CD4-positive, alpha-beta T cell treated with Interleukin-17A for 4 hours (primary cell): ENCODE measurements at places on chromosomes 3 and 15.

DNA sequence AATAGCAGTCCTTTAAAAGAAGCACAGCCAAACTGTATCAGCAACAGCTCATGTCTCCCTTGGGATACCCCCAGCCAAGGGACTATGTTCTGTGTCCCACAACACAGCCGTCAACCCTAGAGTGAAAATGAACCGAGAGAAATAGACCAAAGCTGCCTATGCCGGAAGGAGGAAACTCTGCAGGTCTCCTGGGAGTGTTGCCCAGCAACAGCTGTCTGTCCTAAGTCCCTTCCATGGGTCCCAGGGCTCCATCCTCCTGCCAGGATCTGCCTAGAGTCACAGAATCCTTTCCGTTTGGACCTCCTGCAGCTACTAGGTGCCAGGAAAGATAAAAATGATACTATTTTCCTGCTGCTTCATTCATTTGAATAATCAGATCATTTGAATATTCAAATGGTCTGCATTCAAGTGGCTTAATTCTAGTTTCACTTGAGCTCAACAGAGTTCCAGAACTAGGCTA is 53.1 kb downstream of the TRANK1 start:
- DNase-seq = no peak

DNA sequence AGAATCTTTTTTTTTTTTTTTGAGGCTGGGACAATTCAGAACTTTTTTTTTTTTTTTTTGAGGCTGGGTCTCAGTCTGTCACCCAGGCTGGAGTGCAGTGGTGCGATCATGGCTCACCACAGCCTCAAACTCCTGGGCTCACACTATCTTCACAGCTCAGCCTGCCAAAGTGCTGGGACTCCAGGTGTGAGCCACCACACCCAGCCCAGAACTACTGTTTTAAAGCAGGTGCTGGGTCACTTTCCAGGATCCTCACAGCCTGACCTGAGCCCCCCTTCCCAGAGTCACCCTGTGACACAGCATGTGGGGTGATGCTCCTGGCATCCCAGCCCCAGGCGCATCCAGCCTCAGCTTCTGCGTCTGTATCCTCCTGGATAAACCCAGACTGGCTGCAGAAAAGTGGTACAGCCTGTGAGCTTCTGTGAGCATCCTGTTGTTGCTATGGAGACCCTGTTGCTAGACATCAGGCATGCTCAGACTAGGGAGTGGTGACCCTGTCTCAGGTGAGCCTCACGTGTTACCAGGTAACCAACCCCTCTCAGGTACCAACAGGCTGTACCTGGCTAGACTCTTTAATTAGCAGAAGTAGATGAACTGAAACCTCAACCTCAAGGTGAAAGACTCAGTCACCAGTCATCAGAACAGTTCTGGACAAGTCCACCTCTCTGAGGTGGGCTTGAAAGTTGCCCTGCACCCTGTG is 15.0 kb downstream of the KLF13 start:
- no peak for DNase-seq

GRCh38 chr3:157445857-157446256 is 9.2 kb downstream of the PTX3 start:
- no peak for DNase-seq

DNA sequence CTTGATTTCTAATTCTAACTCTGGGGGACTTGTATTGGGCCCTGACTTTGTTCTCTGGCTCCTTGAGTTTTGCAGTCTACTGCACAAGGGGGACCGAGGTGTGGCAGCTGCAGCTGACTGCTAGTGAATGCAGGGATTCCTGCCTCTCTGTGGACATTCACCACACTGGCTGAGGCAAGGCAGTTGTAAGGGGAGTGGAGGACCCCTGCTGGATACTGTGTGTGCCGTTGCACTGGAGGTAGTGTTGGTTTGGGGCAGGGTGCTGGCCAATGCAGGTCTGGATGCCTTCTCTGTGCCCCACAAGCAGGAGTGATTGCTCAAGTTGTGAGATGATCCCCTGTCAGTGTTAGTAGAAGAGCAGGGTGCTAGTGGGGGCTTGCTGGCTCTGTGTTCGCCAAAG is 626.1 kb downstream of the SQOR start:
- DNase-seq = no peak

GRCh38 chr3:101142160-101142559 is 148.9 kb upstream of the ABI3BP start:
- no peak for DNase-seq

GRCh38 chr3:37945807-37946530 is 44.6 kb upstream of the VILL start:
- no peak for DNase-seq

DNA sequence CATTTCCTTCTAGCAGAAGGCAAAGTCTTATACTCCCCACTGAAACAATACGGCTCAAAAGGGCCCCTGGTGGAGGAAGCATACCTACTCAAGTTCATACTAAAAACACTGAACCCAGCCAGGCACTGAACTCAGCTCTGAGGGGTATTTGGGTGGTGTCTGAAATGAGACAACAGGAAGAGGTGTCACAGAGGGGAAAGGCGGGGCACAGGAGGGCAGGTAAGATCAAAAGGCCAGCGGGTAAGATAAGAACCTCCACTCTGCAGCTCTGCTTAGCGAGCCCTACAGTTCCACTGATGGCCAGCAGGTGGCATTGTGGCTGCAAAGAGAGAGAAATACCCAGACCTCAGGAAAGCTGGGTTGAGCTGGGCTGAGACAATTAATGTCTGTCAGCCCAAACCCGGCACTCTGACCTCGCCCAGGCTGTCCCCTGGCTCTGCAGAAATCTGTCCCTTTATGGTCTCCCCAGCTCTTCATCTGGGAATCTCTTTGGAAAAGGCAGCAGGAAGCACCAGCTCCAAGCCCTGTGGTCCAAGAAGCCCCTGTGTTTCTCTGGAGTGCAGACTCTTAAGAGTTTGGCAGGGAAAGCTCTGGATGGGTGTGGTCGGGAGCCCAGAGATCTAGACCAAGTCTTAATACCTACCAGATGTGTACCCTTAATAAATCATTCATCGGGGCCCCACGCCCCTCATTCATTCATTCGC is 8.4 kb downstream of the MFGE8 start:
- DNase-seq = peak; percentile 95

DNA sequence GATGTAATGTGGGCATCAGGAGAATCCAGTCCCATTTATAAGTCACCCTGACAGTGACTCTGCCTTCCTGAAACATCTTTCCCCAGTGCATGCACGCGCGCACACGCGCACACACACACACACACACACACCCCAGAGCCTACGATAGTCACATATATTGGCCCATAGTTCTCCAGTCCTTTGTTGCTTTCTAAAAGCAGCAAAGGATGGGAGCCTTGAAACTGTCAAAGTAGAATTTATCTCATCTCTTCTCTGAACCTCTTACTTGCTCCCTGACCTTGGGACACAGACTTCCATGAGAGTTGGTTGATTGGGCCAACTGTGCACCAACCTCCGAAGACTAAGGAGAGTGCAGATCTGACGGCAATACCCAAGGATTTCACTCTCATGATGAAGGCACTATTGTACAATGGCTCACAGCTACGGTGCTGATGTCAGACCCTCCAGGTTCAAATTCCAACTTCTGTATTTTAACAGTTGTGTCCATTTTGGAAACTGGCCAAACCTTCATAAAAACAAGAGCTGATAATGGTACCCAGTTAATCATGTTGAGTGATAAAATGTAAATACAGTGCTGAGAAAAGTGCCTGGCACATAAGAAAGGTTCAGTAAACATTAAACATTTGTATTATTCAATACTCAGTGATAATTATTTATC is 8.3 kb downstream of the CPA3 start:
- no peak for DNase-seq

- no peak for DNase-seq
These were observed 128.0 kb upstream of the ADAMTS9 start for GRCh38 chr3:64815789-64816188.
